ENCODE measurements at places on chromosomes 4 and X.
A peak's percentile ranks its signal among the peaks of the same experiment; 100 is the strongest.

DNA sequence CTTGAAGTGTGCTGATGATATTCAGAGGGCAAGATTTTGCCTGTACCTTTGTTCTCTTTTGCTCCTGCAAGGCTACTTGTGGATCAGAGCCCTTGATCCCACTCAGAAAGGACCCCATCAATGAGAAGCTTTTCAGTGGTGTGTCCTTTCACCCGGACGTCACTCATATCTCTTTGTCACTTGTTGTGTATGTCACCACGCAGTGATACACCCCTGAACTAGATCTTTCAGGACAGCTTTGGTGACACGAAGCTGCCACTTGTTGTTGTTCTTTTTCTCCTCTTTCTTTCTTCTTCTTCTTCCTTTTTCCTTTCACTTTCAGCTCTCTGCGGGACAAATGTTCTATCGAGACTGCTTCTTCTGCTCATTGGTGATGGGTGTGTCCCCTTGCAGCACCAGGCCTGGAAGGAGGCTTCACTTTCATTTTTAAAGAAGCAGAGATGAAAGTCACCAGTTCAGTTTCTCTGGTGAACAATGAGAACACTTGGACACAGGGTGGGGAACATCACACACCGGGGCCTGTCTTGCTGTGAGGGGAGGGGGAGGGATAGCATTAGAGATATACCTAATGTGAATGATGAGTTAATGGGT is 83.6 kb downstream of the NBDY start:
- peak; percentile 66 for DNase-seq

DNA sequence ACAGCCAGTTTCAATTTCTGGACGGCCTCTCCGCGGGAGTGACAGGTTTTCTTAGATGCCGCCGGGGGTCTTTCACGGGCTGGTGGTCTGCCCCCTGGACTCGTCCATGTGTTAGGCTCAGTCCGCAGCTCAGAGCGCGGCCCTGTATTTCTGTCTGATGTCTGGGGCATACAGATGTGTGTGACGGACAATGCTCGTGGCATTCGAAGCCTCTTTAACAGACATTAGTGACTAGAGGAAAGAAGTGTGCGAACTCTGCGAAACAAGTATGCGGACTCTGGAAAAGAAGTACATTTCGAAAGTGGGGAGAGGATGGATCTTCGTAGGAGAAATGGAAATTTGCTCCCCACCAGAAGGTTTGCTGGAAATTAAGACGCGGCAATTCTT is 793 bp upstream of the DCUN1D4 start:
- DNase-seq = peak; percentile 3

DNA sequence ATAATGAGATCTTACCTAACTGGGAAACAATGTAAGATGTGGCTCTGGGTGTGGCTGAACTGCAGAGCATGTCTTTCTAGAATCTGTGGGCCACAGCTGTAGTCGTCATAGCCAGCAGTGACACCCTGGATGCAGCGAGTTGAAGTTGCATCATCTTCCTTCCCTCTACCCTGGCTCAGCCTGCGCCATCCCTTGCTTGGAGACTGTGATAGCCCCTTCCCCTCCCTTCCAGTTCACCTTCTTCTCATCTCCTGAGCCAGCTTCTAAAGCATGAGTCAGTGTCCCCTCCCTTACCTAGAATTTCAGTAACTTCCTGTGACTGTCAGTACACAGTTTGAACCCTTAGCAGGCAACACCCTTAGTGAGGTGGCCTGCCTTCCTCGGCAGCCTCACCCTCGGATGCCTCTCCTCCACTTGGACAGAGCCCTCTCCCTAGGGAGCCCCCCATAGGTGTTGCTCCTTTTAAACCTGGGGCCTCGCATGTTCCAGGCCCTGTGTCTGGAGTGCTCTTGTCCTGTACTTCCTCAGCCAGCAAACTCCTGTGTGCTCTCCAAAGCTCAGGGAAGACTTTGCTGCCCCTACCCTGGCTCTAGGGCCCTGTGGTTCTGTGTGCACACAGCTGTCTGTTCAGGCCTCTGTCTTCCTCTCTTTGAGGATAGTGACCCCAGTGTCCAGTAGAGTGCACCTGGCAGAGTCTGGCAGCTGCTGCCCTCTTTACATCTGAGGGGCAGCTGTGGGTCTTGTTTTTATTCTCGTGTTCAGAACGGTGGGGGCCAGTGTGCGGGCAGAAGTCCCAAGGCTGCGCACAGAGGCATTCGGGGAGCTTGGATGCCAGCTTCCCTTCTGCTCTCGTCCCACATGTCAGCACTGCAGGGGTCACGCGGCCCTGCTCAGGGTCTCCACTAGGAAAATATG is 43.7 kb upstream of the TADA2B start:
- peak; percentile 52 for DNase-seq

- no peak for DNase-seq
Observed at GRCh38 chrX:65300104-65300809, 234.3 kb downstream of the LAS1L start.

DNA sequence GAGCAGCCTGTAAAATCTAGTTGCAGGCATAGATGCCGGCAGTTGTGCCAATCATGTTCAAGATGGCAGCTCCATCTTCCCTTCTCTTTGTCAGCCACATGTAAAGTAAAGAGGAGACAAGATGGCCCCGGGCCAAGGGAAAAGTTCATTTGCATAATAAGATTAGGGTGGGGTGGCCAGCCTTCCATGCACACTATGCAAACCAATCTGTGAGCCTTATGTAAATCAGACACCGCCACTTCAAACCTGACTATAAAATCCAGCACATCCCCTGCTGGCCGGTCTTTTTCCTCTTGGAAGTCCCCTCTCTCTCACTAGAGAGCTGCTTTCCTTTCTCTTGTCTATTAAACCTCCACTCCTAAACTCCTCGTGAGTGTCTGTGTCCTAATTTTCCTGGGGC is 78.9 kb upstream of the CBR4 start:
- DNase-seq = no peak

DNA sequence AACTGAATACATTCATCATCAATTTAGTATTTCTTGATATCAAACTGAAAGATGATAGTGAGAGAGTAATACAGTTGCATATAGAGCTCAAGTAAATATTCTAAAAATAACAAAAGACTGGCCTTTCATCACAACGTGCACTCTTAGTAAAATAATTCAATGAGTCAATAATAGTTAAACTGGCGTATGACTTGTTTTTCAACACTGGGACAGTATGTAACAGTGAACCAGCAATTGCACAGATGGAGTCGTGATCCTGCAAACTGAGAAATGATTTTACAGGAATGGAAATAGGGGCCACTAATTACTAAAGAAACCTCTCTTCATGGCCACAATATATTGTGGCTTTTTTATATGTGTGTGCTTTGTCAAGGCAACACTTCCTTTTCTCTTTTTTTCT is 137.4 kb downstream of the SLC4A4 start:
- DNase-seq = no peak

DNA sequence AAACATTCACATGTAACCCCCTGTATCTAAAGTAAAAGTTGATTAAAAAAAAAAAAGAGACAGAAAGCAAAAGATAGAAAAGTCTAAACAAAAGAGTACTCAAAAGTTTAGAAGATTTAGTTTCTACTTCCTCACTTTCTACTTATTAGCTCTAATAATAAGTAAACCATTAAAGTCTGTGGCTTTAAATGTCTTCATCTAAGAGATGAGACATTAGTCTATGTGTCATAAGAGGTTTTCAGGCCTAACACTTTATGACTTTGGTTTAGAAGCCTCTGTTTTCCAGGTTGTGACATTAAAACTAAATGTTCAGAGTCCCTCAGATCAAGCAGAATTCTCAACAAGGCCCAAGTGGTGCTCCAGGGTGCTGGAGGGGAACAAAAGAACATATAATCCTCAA is 42.2 kb upstream of the GUCY1A1 start:
- no peak for DNase-seq

- no peak for DNase-seq
Observed at GRCh38 chrX:152896450-152896849, 1.4 kb upstream of the ZNF185 start.

DNA sequence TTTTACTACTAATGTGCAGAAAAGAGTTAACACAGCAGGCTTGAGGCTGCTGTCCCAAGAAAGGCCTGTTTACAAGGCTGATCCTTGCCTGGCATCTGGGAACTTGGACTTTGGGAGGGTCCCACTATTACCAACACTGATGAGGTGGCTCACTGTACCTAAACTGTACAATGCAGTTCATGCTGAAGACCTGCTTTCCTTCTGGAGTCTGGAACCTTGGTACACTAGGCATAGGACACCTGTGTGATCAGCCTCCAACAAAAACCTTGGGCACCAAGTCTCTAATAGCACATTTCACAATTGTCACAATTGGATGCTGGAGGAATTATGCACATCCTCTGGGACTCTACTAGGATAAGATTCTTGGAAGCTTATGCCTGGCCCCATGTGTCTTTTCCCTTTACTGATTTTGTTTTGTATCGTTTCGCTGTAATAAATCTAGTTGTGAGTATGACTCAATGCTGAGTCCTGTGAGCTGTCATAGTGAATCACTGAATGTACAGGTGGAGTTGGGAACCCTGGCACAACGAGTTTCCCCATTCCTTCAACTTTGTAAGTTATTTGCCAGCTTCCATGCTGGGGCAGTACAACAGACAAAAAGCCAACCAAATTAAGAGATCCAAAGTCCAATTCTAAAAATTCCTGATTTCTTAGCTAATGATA is 45.9 kb downstream of the TEC start:
- DNase-seq = no peak

GRCh38 chrX:153561337-153561736 is 37.6 kb downstream of the CCNQ start:
- no peak for DNase-seq

DNA sequence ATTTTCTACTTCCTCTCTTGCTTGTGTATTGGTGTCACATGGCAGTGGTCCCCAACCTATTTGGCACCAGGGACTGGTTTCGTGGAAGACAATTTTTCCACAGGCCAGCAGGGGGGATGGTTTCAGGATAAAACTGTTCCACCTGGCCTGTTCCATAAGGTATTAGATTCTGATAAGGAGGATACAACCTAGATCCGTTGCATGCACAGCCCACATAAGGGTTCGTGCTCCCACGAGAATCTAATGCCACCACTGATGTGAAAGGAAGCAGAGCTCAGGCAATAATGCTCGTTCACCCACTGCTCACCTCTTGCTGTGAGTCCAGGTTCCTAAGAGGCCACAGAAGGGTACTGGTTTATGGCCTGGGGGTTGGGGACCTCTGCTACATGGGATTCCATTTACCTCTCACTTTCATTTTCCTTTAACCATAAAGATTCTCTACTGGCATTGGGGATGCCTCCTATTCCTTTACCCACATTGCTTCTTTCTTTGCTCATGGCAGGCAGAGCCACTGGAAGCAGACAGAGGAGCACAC is 38.1 kb downstream of the SEC31A start:
- no peak for DNase-seq

DNA sequence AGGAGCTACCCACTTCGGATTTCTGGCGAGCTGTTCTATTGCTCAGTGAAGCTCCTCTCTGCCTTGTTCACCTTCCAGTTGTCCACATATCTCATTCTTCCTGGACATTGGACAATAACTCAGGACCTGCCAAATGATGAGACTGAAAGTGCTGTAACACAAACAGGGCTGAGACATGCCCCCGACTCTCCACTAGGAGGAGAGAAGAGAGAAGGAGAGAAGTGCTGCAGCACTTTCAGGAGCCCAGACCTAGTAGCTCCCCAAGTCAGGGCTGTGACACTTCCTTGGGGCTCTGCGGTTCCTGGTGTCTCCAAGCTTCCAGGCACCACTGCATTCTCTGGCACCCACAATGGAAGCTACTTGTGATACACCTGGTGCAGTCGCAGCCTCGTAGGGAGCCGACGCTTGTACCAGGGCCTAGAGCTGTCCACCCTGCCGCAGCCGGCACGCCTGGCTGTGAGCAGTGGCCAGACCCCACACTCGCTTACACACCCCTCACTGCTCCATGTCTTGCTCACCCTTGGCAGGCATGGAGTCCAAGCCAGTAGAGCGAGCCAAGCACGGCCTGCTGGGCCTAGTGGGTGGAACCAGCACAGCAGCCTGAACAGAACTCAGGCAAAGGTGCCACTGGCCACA is 234.9 kb downstream of the TECRL start:
- DNase-seq = no peak

GRCh38 chrX:57177070-57177469 is 39.9 kb upstream of the SPIN2A start:
- DNase-seq = no peak

DNA sequence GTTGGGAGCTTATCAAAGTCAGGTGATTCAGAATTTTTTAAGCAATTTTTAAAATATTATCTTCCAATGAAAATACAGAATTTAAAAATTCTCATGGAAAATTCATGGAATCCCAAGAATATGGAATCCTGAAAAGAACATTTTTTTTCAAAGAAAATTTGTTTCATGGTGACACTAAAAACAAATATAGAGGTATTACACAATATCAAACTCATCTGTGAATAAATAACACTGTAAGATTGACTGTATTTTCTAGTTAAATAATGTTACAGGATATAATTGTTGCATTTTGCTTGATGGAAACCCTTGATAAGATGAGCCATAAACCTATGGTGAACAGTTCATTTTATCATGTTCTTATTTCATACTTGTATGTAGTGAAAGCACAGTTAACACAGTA is 11.4 kb downstream of the PRIMPOL start:
- DNase-seq = no peak

DNA sequence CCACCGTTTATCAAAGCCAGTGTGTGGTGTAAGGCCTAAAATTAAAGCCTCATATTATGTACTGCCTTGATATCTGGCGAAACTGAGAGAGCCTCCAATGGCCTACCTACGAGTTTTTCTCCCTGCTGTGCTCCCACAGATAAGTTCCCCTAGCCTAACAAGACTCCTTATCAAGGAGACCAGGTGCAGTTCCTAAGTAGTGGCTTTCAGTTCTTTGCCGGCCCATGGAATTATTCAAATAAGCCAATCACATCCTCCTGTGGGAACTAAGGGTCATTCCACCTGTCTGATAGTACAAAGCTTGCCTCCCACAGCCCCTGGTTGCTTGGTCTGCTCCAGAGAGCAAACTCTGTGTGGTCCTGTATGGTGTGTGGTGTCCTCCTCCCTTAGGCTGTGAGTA is 99.8 kb upstream of the TEX13C start:
- DNase-seq = no peak

- no peak for DNase-seq
Observed at GRCh38 chr4:8401665-8402064, 38.9 kb downstream of the ACOX3 start.

- DNase-seq = peak; percentile 19
Observed at GRCh38 chr4:37873386-37873785, 17.5 kb upstream of the TBC1D1 start.

GRCh38 chr4:32022071-32022470 is 1301.9 kb downstream of the PCDH7 start:
- no peak for DNase-seq

GRCh38 chr4:108730579-108730978 is 32.3 kb downstream of the ETNPPL start:
- no peak for DNase-seq

DNA sequence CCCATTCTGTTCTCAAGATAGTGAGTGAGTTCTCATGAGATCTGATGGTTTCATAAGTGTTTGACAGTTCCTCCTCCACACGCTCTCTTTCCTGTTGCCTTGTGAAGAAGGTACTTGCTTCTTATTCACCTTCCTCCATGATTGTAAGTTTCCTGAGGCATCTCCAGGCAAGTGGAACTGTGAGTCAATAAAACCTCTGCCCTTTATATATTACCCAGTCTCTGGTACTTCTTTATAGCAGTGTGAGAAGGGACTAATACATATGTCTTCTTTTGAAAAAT is 58.4 kb downstream of the CFAP299 start:
- no peak for DNase-seq
